ENCODE measurements at places on chromosomes 7 and 10. TPM values are rescaled to one million over a fixed set of nuclear protein-coding genes. Genes with fewer than 3 reads are reported as not detected.

Gene ICA1
- total RNA-seq, result 2.1 TPM

GRCh38 chr10:7318836-7319235, 92.0 kb downstream of the SFMBT2 start:
- DNase-seq, result no peak

DNA sequence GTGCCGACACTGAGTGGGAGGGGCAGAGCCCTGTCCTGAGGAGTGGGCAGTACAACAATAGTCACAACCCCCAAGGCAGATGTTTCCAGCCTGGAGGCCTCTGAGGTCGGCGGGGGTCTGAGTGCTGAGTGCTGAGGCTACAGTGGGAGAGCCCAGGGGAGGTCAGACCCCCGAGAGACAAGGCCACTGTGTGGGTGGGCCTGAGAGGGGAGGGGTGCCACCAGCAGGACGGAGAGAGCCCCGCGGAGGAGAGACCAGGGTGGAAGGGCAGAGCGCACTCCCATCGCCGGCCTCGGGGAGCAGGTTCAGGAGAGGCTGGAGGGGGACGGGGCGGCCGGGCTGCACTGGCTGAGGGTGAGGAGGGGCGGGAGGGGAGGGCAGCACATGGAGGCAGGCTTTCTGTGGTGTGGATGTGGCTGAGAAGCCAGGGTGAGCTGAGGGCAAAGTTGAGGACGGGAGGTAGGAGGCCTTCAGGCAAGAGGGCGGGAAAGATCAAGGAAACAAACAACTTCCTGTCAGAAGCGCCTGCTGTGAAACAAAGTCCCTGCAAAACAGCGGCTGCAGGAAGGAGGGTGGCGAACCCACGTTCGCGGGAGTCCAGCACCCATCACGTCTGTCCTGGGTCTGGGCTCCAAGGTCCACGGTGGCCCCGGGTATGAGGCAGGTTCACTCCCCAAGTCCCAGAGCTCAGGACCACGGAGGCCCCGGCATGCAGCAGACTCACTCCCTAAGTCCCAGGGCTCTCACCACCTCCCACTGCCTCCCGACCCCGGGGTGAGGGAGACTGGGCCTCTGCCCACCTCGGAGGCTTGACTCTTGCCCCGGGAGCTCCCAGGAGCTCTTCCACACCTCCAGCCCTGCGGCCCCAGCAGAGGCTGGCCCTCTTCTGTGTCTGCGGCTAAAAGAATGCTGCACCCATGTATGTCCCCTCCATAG, 76.8 kb upstream of the NKX6-2 start:
- no peak for DNase-seq

DNA sequence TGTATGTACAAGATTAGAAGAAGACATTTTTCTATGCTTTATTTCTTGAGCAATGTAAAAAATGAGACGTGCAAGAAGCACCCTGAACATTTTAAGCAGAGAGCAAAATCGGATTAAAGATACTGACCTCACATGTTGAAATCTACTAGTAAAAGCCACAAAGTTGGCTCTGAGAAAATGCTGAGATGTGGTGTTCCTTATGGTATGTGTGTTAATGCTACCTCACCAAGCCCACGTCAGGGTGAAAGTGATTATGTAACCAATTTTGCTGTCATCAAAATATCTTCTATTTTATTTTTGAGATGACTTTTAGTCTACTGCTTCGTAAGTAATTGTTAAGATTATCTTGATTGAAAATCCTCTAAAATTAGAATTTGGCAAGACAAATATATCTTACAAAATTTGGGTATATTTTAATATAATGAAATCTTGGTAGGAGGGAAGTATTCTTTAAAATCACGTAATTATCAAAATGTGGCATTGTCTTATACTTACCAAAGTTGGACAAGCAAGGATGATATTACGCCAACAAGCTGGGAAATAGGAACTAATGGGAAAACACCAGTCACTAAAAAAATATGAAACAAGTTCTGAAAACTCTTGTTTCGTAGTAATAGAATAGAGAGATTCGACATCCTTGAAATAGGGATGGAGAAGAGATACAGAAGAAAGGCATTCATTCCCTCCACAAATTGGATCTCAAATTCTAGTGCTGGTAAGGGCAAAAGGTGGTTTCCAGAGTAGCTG, 5.8 kb downstream of the ADO start:
- DNase-seq, result no peak

Gene PGAM2
- total RNA-seq, result not detected

GRCh38 chr7:120915314-120916105, 35.1 kb upstream of the ING3 start:
- no peak for DNase-seq

DNA sequence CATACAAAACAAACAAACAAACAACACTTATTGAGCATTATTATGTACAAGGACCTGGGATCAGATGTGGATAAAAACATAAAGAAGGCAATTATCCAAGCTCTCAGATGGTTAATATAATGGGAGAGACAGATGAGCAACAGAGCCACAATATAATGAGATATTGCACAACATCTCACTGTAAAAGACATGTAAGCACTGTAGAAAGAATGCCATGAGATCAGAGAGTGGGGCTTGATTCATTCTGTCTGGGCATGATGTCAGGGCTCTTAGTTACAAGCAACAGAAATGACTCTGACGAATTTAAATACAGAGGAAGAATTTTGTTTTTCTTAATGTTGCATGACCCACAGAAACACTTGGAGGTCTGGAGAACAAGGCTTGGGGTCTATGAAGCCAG, 164.7 kb upstream of the PLXDC2 start:
- DNase-seq, result no peak

GRCh38 chr10:77548157-77548556, 89.5 kb downstream of the KCNMA1 start:
- DNase-seq, result no peak

- no peak for DNase-seq
Observed at GRCh38 chr10:119663866-119664698, 12.9 kb downstream of the BAG3 start.

DNA sequence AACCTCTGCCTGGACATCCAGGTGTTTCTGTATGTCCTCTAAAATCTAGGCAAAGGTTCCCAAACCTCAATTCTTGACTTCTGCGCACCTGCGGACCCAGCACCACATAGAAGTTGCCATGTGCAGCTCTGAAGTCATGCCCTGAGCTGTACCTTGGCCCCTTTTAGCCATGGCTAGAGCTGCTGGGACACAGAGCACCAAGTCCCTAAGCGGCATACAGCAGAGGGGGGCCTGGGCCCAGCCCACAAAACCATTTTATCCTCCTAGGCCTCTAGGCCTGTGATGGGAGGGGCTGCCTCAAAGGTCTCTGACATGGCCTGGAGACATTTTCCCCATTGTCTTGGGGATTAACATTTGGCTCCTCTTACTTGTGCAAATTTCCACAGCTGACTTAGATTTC, 14.6 kb downstream of the TMEM243 start:
- DNase-seq, result peak; percentile 25

Gene RGS10
- total RNA-seq, result 18.1 TPM

- peak; percentile 72 for DNase-seq
Observed at GRCh38 chr7:158973440-158973839, 117.1 kb downstream of the DYNC2I1 start.

- no peak for DNase-seq
Observed at GRCh38 chr7:135181261-135181928, 10.9 kb upstream of the CYREN start.

GRCh38 chr7:133650069-133650468, 397.2 kb downstream of the EXOC4 start:
- no peak for DNase-seq

DNA sequence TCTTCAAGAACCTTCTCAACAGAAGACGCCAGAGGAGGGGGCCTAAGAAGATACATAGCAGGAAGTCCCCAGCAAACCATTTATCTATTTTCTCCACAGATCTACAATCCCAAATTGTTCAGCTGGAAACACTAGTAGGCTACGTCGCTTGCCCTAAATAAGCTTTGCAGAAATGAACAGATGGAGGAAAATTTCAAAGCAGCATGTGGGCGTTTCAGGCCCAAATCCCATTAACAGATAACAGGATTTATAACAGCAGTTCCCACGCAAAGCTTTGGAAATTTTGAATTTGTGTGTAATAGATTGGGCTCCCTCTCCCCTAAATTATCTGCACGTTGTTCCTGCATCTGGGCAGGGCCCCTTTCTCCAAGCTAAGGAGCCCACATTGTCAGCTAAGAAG, 60.6 kb upstream of the FRMD4A start:
- no peak for DNase-seq

- DNase-seq, result no peak
Observed at GRCh38 chr10:123854498-123854897, 37.1 kb downstream of the CPXM2 start.

DNA sequence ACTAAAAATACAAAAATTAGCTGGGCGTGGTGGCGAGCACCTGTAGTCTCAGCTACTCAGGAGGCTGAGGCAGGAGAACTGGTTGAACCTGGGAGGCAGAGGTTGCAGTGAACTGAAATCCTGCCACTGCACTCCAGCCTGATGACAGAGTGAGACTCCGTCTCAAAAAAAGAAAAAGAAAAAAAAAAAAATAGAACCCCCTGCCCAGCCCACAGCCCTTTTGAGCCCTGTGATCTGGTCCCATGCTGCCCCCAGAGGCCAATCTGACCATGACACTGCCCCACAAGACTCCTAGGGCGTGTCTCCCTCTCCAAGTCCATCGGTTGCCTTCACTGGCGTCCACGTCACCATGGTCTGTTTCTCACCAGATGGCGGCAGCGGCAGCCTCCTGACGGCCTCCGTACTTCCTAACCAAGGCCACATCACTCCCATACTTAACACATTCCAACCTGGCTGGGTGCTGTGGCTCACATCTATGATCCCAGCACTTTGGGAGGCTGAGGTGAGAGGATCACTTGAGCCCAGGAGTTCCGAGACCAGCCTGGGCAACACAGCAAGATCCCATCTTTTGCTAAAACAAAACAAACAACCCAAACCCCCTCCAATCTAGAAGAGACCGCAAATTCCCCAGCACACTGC, 18.0 kb downstream of the STX1A start:
- DNase-seq, result no peak

Gene GPC2
- 1.4 TPM for total RNA-seq

DNA sequence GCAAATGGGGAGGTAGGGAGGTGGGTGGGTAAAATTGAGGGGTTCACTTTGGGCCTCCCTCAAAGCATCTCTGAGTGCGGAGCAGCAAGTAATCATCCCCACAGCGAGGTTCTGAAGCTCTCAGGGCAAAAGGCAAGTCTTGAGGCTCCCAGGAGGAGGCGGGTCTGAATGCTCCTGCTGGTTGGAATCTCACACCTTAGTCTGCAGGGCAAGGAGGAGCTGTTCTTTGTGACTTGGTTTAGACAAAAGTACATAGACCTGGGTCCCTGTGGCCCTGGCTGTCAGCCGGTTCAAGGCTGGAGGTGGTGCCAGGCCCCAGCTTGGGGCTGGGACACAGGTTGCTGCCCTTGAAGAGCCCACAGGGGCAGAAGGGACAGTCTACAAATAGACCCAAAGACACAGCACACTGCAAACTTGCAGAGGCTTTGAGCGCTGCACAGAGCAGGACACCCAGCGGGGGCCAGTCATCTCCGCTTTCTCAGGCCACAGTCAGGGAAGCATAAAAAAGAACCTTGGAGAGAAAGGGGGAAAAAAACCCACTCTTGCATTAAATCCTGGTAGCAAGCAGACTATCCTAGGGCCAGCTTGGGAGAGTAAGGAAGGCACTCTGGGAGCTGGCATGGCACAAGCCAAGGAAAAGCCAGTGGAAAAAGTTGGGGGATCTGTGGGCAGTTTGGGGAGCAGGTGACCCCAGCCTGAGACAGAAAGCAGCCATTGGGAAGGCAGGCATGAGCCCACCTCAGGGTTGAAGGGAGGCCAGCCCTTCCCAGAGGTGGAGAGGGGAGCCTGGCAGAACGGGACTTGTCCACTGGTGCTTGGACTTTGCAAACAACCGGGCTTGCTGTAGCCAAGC, 926 bp upstream of the C10orf71 start:
- DNase-seq, result no peak

- no peak for DNase-seq
Observed at GRCh38 chr7:135262623-135263320, 29.1 kb downstream of the STRA8 start.

GRCh38 chr10:306675-307185, 171.5 kb downstream of the ZMYND11 start:
- no peak for DNase-seq

GRCh38 chr7:33959676-33960075, 54.3 kb downstream of the BMPER start:
- no peak for DNase-seq

DNA sequence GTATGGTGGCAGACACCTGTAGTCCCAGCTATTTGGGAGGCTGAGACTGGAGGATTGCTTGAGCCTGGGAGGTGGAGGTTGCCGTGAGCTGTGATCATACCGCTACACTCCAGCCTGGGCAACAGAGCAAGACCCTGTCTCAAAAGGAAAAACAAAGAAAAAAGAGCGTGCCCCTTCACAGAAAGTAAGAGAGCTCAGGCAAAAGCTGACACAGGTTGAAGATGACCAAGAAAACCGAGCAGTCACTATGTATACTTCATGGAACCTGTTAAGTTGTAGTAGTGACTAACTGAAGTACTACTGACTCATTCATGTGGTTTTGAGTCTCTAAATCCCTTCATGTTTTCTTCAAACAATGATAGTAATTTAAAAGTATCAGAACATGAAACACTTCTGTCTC, 1.2 kb upstream of the PRRT4 start:
- DNase-seq, result no peak

- no peak for DNase-seq
Observed at GRCh38 chr10:73646598-73647041, 5.3 kb upstream of the MYOZ1 start.

DNA sequence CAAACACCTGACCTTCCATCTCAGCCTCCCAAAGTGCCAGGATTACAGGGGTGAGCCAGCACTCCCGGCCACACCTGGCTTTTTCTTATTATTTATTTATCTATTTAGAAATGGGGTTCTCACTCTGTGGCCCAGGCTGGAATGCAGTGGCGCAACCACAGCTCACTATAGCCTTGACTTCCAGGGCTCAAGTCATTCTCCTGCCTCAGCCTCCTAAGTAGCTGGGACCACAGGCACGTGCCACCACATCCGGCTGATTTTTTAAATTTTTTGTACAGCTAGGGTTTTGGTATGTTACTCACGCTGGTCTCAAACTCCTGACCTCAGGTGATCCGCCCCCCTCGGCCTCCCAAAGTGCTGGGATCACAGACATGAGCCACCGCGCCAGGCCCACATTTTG, 56.9 kb upstream of the MYL10 start:
- DNase-seq, result no peak

DNA sequence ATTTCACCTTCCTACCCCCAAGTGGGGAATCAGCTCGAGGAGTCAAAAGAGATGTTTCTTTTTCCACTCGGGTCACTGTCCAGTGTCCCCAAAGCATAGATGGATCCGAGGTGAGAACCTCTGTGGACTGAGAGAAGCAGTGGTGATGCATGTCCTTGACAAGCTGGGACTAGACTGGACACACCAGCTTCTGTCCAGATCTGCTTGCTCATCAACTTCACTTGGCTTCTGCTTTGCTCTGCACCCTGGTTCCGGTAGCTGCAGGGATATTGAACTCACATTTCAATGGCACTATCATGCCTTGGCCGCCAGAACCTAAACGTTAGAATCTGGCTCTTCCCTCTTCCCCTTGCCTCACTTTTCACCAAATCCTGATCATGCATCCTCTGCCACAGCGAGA, 50.3 kb upstream of the CXCL12 start:
- DNase-seq, result no peak
